ENCODE measurements at places on chromosomes 3 and 15. TPM values are rescaled to one million over a fixed set of nuclear protein-coding genes. Genes with fewer than 3 reads are reported as not detected.

The SH3GL3 gene
- not detected for total RNA-seq

The OR4M2 gene
- total RNA-seq, result not detected

The SPATA12 gene
- total RNA-seq, result 0.10 TPM

The CDHR4 gene
- total RNA-seq, result not detected

GRCh38 chr3:75768303-75769017 is 16.9 kb downstream of the ZNF717 start:
- DNase-seq, result no peak

GRCh38 chr3:195182470-195182795 is 88.5 kb downstream of the XXYLT1 start:
- DNase-seq, result no peak
